ENCODE measurements at places on chromosomes 2 and 18.

DNA sequence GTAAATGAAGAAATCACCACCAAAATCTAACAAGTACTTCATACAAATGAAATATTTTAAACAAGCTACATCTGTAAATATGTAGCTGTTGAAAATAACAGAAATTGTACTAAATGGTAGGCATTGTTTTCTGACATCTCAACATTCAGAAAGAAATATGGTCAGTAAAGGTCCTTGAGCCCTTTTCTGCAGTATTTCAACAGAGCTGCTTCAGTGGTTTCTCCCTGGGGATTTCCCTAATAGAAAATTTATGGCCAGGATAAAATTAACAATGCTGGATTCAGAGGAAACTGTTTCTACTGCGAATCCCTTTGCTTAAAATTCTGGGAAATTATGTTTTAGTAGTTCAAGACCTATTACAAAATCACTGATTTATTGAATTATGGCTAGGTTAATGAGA, 256.6 kb downstream of the PIEZO2 start:
- DNase-seq, result no peak

- DNase-seq, result no peak
Observed at GRCh38 chr2:200515155-200515554, 5.3 kb upstream of the KCTD18 start.

GRCh38 chr2:67896476-67896875, 166.3 kb downstream of the C1D start:
- DNase-seq, result no peak

DNA sequence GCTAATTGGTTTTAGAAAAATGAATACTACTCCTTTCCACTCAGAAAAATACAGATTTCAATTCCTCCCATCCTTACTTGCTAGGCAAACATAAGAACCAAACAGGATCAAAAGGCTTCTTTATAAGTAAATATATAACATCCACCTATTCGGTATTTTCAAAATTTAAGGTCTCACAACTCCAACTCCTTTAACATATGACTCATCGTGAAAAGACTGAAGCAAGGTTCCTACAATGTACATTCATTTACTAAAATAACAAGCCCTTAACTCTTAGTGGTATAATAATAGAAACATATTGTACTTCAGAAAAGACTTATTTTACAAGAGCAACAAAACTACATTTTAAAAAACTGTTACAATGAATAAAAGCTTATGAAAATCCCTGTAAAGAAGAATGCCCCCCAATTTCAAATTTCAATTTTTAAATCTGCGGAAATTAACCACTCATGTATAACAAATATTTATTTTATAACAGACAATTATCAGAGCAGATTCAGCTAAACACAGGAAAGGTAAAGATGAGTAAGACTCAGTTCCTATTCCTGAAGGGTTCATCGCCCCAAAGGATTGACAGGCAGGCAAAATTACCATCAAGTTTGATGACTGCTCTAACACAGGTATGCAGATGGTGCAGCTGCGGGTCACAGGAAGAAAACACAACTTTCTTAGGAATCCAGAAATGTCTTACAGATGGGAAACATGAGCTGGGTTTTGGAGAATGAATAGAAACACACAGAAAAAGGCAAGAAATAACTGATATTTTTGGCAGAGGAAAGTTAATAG, 96.4 kb downstream of the COBLL1 start:
- no peak for DNase-seq

GRCh38 chr2:8319219-8319618, 362.6 kb upstream of the ID2 start:
- no peak for DNase-seq

GRCh38 chr2:10245661-10246060, 57.0 kb upstream of the HPCAL1 start:
- DNase-seq, result no peak

DNA sequence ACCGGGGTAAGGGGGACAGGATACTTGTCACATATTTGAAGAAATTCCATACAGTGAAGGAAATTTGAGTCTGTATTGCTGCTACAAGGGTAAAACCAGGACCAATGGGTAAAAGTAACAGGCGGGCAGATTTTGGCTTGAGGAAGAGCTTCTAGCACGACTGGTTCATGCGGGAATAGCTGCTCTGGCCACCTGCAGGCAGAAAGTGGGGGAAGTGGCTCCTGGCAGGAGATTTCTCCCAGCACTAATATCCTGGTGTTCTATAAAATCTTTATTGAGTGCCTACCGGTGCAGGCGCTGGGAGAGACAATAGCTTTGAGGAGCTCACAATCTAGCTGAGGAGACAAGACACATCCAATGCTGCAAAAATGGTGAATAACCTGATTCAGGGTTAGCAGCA, 198.5 kb downstream of the LOXHD1 start:
- no peak for DNase-seq

- no peak for DNase-seq
Observed at GRCh38 chr2:156380117-156380645, 47.7 kb upstream of the NR4A2 start.

DNA sequence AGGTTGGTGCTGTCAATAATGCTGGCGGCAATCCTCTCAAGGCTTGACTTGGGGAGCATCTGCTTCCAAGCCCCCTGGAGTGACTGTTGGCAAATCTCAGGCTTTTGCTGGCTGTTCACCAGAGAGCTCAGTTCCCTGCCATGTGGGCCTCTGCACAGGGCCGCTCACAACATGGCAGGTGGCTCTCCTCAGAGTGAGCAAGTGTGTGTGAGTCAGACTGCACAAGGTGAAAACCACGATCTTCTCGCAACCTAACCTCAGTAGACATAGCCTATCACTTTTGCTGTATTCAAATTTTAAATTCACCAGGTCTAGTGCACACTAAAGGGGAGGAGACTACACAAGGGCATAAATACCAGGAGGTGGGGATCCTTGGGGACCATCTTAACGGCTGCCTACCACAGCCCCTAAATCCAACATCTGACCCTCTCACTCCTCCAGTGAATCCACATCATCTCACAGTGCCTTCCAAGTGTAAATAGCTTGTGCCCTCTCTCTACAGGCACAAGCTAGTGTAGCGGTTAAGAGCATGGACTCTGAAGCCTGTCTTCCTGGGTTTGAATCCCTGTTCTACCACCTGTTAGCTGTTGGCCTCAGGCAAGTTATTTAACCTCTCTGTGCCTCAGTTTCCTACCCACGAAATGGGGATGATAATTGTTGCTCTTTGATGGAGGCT, 187.7 kb upstream of the CXCR4 start:
- DNase-seq, result no peak

GRCh38 chr2:112793449-112793978, 9.2 kb upstream of the IL1A start:
- no peak for DNase-seq

- no peak for DNase-seq
Observed at GRCh38 chr2:95384854-95385569, 17.5 kb upstream of the FAHD2A start.

- no peak for DNase-seq
Observed at GRCh38 chr18:35289293-35289692, 736 bp downstream of the ZSCAN30 start.

DNA sequence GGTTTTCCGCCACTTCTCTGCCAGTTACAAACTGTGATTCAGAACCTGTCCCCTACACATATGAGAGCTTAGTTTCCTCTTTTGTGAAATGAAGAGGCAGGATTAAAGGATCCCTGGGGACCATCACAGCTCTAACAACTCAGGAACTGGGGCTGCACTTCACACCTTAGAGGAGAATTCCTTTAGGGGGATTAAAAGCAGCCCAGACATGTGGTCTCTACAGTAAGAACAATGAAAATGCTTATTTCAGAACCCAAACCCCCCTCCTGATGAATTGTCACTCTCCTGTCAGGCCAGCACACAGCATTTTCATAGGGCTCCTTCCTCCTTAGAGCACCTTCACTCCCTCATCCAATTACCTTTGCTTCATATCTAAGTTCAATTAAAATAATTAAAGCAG, 101.5 kb upstream of the NEDD4L start:
- no peak for DNase-seq

DNA sequence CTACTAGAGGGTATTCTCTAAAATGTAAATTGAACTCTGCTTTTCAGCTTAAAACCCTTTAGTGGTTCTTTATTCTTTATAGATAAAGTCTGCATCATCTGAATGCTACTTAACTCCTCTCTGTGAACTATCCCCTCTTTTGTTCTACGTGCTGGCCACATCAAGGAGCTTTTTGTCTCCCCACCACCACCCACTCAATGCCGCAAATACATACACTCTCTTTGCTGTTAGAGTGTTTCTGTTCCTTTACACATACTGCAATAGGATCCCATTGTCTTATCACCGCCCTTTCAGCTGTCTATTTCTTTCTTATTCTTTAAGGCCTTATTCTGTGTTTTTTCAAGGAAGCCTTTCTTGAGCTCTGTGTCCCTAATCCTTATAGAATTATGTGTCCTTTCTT, 83.3 kb downstream of the EML4 start:
- no peak for DNase-seq

DNA sequence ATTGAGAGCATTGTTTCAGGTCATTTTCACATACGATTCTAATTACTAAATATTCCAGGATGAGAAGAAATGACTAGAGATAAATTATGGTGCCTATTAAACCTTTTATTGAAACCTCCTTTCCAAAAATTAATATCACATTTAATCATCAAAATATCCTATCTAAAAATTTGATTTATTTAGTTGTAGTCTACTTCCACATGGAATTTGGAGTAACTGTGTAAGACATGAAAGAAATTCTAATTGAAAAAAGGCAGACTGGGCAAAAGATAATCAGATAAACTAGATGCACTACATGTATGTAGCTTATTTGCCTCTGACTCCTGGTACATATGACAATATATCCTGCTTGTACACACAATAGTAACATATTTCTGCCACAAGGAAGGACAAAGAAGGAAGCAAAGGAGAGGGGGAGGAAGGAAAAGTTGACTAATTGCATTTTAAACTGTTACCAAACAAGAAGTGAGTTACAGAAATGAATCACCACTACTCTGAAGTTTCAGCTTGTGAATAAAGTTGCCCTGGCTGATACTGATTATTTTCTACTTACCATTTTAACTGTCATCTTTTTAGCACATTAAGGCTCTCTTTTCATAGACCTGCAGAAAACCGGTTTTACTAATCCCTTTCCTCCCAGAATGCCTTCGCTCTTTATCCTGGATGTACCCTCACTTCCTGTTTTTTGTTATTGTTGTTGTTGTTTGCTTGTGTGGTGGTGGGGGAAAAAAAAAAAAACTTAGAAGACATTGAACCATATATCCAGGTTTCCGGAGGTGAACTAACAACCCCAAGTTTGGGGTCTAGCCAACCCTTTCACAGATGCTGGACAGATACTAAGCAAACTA, 28.4 kb downstream of the NRXN1 start:
- no peak for DNase-seq

DNA sequence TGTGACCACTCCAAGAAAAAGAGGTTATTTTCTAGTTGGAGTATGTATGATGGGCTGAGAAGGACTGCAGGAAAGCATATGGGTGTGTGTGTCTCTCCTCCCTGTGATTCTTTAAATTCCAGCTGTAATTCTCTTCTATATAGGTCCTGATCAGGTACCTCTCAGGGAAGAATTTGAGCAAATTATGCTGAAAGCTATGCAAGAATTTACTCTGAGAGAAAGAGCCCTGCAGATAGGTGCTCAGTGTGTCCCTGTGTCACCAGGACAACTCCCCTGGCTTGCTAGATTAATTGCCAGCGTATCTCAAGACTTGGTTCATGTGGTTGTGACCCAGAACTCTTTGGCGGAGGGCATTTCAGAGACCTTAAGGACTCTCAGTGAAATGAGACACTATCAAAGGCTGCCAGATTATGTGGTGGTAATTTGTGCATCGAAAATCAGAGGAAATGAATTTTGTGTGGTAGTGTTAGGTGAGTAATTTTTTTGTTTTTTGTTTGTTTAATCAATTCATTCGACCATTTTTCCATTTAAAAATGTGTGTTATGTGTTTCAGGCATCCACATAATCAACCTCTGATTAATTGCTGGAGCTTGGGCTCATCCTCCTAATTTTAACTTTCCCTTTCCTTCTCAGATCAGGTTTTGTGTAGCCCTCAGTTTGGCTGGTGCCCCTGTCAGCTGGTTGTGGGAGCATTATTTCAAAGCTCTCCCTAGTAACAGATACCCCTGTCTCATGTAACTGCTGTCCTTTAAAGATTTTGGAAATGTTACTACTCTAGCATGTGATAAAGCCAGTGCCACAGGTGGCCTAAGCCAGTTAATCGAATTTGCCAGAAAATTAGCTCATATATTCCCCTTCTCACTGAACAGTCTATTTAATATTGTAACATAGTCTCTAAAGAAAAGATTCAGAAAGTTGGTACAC, 150.9 kb downstream of the ESCO1 start:
- no peak for DNase-seq

DNA sequence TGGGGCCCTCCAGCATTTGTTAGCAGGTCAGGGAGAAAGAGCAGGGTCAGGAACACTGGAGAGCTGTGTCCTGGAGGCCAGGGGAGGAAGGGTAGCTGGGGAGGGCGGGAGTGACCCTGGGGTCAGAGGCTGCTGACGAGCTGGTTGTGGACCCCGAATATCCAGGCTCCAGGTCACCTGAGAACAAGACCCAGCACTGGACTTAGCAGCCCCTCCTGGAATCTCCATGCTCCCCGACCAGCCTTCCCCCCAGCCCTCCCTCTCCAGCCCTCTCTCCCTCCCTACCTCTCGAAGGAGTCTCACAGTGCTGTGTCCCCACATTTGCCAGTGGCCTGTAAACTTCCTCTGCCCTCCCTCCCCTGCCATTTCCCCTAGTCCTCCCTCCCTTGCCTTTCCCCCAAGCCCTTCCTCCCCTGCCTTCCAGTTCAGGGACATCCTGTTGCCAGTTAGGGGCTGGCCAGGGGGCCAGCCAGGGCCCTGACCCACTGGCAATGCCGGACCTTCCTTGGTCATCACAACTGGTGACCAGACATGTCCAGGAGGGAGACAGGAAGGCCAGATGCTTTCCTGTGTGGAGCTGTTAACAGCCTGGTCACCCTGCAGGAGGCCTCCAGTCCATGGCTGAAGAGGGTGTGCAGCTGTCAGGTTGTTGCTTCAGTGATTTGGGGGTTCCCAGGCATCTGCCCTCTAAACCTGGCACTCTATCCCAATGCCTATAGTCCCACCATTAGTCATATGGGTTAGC, 50.0 kb upstream of the FAHD2A start:
- no peak for DNase-seq
